ENCODE measurements at places on chromosomes 2 and 18.

DNA sequence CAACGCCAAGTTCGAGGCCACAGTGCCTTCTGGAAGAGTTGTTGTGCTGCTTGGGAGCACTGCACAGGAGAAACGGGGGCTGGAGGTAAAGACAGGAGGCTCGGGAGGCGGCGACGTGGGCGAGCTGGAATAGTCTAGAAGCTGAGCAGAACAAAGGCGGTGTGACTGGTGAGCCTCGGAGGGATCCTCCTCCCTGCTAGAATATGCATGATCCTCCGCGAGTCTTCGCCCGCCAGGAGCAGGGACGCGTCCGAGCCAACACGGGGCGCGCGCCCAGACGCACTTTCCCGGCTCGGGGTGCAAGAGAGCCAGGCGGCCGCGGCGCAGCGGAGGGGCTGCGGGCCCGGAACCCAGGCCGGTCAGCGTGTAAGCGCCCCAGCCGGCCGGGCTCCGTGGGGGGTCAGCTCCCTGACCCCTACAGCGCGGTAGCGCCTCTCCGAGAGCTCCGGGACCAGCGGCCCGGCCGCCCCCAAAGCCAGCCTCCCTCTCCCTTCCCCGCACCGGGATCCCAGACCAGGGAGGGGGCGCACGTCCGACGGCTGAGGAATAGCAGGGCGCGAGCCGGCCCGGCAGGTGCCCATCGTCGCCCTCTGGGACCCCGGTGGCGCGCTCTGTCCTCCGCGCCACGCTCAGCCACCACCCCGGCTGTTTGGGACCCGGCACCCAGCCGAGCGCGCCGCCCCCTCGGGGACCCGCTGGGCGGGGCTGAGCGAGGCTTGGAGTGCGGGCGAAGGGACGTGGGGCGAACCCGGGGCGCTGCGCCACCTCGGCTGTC lies 62.5 kb downstream of the GNAL start:
- no peak for DNase-seq

GRCh38 chr18:32629292-32629691 lies 143.5 kb downstream of the KLHL14 start:
- DNase-seq = no peak

DNA sequence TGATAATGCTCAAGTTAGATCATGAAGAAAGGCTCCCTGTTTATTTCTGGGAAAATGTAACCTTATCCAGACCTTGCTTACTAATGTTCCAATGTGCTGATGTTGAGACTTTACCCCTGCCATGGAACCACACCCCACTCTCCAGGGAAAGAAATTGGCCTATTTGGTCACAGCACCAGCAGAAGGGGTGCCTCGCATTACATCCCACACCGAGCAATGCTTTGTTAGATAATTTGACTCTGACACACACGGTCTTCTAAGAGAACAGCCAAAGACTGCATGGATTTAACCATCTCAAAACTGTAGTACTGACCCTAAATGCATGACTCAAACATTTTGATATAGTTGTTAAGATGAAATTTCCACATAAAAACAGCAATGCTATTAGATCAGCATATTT lies 152.1 kb upstream of the CCDC150 start:
- no peak for DNase-seq

- no peak for DNase-seq
Observed at GRCh38 chr18:28123401-28124030, 53.4 kb downstream of the CDH2 start.

DNA sequence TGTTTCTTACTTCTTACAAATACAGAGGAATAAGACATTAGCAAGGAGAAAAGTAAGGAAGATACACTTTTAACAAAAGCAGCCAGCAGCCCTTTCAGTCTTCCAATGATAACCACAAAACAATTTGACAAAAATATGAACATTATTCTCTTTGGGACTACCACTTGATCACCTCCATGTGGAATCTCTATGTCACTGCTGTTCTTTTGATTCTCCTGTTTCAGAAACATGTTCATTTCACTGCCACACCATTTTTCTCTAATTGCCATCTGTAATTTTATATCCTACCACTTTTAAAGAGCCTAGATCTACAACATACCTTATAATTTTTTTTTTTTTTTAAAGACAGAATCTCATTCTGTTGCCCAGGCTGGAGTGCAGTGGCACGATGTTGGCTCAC lies 10.9 kb downstream of the INO80D start:
- DNase-seq = no peak
